ENCODE measurements at places on chromosomes 6 and 20. TPM values are rescaled to one million over a fixed set of nuclear protein-coding genes. Genes with fewer than 3 reads are reported as not detected.

Gene ANKRD66
- total RNA-seq: not detected

Gene SLC17A3
- total RNA-seq: not detected

Gene LRRN4
- total RNA-seq: 0.07 TPM

Gene BNIP5
- not detected for total RNA-seq
